ENCODE measurements at places on chromosomes 5 and 9.

- DNase-seq = no peak
These were observed 48.4 kb upstream of the FAM240B start for GRCh38 chr9:38768351-38768761.

DNA sequence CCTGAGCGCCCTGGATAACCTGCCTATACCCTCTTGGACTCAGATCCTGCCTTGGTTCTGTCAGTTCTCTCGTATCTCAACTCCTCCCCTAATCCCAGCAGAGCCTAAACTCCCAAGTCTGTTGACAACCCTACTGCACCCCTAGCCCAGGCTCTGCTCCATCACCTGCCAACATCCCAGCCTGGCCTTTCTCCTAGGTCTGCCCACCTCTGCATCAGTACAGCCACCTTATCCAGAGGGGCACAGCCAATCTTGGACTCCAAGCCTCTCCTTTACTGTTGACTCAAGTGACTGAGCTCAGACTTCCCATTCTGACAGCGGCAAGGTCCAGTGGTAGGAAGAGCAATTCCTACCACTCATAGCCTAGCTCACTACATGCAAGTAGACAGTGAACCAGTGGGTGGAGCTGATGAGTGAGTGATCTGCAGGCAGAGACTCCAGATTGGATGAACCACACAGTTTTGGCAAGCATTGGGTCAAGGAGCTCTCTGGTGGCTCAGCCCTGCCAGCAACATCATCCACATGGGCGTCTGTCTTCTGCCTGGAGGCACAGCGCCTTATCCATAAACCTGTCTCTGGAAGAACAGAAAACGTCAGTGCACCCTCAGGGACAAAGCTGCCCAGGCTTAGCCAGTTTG is 26.5 kb downstream of the TRMO start:
- peak; percentile 37 for DNase-seq

- DNase-seq = peak; percentile 88
These were observed 12.6 kb downstream of the CAVIN4 start for GRCh38 chr9:100590481-100590880.

- no peak for DNase-seq
These were observed 47.2 kb upstream of the FBXL7 start for GRCh38 chr5:15452781-15453180.

DNA sequence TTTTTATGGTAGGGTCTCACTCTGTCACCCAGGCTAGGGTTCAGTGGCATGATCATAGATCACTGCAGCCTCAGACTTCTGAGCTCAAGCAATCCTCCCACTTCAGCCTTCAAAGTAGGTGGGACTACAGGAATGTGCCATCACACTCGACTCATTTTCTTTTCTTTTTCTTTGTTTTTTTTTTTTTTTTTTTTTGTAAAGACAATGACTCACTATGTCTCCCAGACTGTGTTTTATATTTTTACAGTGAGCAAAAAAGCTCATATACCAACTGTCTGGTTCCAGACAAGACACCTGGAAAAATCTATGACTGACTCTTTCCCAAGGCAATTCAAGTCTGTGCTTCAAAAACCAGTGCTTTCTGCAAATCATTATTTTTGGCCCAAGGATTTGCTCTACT is 10.8 kb upstream of the FOXD1 start:
- no peak for DNase-seq

DNA sequence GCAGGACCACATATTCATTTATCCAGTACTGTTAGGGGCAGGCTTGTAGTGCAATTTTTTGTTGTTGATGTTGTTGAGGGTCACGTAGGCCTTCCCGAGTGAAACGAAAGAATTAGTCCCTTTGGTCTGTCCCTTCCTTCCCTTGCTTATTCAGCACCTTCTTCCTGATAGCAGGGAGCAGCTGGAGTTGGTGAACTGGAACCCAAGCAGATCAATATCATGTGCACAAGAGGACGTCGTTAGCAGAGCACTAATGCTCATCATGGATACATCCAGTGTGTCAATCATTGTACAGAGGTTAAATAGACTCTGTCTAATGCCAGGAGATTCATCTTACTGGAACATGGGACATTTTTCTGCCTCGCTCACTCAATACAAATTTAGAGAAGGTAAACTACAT is 33.0 kb upstream of the MAP1B start:
- no peak for DNase-seq

DNA sequence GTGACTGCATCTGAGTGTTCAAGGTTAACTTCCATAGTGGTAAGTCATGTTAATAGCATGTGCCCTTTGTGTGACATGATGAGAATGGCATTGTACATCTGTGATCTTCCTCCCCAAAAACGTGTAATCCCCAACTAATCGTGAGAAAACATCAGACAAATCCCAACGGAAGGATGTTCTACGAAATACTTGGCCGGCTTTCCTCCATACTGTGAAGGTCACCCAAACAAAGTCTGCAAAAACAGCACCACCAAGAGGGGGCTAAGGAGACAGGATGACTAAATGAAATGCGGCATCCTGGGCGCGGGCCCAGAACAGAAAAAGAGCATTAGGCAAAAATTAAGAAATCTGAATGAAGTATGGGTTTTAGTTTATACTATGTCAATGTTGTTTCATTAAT is 81.8 kb downstream of the MED10 start:
- DNase-seq = no peak

DNA sequence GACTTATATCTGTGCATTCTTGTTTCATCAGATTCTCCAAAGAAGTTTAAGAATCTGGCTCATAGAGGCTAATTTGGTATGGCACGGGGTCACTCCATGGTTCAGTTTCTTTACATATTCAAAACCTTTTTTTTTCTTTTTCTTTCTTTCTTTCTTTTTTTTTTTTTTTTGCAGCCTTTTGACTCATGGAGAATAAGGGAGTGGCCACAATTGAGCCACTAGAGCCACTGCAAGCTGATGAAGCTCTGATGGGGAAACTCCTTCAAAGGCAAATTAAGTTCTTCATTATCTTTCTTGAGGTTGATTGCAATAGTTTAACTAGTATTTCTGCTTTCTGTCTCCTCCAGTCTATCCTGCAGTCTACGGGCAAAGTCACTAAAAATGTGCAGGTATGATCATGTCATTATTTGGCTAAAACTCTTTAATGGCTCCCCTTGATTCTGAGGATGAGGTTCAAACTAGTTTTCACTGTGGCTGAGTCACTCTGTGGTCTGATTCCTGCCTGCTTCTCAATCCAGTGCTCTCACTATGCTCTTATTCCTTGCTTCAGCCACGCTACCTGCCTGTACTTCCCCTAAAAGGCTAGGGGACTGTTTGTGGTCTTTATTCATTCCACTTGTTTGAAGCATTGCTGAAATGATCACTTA is 93.5 kb upstream of the RIOK2 start:
- DNase-seq = no peak

- DNase-seq = peak; percentile 10
These were observed 456.4 kb downstream of the NFIB start for GRCh38 chr9:13857521-13857920.

DNA sequence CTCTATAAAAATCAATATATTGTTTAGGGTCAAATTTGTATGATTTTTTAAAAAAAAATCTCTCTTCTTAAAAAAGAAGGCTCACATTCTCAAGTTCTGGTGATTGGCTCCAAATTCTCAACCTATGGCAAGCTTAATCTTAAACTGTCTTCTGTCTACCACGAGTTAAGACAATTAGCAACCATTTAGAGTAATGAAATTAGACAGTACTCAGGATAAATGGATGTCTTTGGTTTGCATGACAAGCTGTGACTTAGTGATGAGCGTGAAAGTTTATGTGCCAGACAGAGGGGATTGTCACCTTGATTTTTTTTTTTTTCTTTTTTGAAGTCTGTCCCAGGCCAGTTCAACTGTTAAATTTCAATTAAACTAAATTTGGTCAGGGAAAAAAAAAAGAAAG is 1632.3 kb downstream of the MAT2B start:
- DNase-seq = no peak

- DNase-seq = no peak
These were observed 378.3 kb upstream of the WWC1 start for GRCh38 chr5:167912941-167913665.

DNA sequence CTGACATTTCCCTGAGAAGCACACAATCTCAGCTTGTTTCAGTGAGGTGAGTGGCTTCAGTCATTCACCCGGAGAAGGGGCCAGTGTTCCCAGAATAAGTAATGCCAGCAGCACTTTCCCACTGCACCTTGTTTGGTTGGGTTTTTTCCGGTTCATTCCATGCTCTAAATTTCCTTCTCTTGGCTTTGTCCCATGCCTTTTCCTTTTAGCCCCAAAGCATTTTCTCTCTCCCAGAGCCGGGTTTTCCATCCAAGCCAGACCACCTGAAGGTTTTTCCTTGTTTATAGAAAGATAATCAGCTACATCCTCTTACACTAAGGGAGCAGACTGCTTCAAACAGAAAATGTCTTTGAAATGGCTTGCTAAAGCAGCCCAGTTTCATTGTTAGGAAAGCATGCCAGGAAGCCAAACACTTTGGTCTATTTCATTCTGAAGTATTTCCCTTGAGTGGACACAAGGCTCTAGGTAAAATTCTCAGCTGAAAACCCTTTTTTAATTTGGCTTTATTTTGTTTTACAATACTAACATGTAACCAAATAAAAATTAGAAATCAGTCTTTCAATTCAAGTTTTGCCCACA is 501.6 kb downstream of the DTWD2 start:
- DNase-seq = no peak

GRCh38 chr9:87255431-87256155 is 242.1 kb upstream of the DAPK1 start:
- DNase-seq = no peak

GRCh38 chr5:151892393-151892792 is 32.3 kb downstream of the GLRA1 start:
- DNase-seq = no peak

GRCh38 chr9:32550562-32551275 is 1.4 kb upstream of the SMIM27 start:
- DNase-seq = peak; percentile 84

DNA sequence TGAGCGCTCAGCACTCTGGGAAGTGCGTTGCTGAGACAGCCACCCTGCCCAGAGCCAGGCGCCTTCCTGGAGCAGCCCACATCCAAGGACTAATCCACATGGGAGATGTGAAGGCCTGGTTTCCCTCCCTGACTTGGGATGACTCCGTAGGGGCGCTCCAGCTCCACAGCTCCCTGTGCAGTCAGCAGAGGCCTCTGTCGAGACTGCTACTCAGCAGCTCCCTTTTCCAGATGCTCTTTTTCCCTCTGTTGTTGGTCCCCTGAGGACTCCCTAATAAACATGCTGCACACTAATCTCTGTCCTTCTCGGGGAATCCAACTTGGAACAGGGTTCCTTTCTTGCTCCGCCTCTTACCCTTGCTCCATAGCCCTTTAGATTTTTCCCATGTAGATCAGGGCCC is 237.3 kb downstream of the ZSWIM6 start:
- DNase-seq = no peak

DNA sequence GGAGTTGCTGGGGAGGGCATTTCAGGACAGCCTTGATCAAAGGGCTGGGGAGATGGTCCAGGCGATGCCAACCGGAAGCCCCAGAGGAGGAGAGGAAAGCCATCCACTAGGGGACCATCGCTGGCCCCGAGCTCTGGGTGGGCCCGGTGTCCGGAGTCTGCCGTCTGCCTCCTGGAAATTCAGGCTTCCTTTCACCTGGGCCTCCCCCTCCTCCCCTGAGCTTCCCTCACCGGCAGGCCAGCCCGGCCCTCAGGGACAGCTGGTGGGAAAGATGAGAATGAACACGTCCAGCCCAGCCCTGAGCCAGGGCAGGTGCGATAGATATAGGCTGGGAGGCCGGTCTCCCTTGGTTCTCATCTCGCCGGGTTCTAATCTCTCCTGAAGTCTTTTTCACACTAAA is 17.2 kb downstream of the IRX4 start:
- DNase-seq = no peak

- DNase-seq = no peak
These were observed 18.0 kb downstream of the RXRA start for GRCh38 chr9:134344068-134344799.

GRCh38 chr5:27083449-27084415 is 45.3 kb upstream of the CDH9 start:
- DNase-seq = peak; percentile 14

Data from HCEC 1CT (cell line).